Activated CD4-positive, alpha-beta T cell treated with anti-CD3 and anti-CD28 coated beads, Interleukin-2, amount 50 U/mL, for 1 hour (primary cell): ENCODE measurements at places on chromosomes 11 and 22.
A peak's percentile ranks its signal among the peaks of the same experiment; 100 is the strongest.

- DNase-seq: no peak
These were observed 97.8 kb downstream of the OSBP2 start for GRCh38 chr22:30792456-30792855.

- DNase-seq: no peak
These were observed 458 bp downstream of the RTN4R start for GRCh38 chr22:20267441-20268278.

- no peak for DNase-seq
These were observed 1.2 kb downstream of the GUCD1 start for GRCh38 chr22:24553597-24554312.

- no peak for DNase-seq
These were observed 136.3 kb downstream of the ETS1 start for GRCh38 chr11:128450882-128451651.

GRCh38 chr11:67387069-67387468 is 4.7 kb upstream of the RAD9A start:
- DNase-seq: no peak

DNA sequence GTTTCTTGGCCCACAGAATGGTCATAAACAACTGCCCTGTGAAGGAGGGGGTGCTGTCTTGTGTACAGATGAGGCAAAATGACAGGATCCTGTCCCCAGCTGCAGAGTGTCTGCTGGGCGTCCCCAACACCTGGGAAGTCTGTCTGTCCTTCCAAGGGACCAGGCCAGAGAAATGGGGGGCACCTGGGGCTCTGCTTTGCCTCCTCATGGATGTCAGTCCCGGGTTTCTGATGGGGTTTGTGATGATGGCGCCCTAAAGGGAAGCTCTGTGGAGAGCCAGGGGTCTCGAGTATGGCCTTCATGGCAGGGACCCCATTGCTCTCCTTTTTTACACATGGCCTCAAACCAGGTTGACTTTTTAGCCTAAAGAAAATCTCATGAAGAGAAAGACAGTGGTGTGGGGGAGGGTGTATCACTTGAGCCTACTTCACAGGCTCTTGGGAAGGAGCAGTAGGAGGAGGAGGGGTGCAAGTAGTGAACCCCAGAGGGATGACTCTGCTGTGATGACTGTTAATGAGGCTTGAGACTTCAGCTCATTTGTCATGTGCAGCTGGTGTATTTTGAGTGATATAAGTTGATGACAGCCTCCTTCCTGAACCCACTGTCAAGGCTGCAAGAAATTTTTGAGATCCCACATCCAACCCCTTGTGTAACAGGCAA is 40.6 kb upstream of the TUB start:
- DNase-seq: no peak

- no peak for DNase-seq
These were observed 51.8 kb upstream of the SLC36A4 start for GRCh38 chr11:93249459-93250220.

DNA sequence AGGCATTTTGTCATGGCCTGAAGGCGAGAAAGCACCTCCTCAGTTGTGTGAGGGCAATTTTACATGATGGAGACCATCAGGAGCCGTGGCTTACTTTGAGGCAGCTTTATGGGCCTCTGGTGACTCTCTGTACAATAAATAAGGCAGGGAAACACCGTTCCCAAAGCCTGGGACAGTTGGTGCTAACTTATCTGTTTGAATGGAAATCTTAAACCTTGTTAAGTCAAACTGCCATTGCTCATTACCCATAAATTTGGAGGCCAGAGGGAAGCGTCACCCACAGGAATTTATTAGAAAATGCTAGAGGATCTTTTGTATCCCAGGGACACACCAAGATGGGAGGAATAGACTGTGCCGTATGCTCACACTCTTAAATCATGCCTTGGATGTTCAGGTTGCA is 1156.9 kb downstream of the BRD1 start:
- no peak for DNase-seq

DNA sequence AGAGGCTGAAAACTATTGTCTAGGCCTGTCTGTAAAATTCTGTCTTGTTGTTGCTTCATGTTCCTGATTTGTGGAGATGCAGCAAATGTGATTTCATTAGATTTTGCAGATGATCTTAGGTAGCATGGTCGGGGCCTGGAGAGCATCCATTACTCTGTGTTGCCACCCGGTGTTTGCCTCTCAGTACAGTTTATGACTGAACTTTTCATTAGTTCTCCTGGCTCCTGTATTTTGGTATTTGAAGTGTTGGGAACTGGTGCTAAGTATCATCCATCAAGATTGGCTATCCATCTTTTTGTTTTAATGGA is 7.7 kb downstream of the YWHAH start:
- DNase-seq: no peak

DNA sequence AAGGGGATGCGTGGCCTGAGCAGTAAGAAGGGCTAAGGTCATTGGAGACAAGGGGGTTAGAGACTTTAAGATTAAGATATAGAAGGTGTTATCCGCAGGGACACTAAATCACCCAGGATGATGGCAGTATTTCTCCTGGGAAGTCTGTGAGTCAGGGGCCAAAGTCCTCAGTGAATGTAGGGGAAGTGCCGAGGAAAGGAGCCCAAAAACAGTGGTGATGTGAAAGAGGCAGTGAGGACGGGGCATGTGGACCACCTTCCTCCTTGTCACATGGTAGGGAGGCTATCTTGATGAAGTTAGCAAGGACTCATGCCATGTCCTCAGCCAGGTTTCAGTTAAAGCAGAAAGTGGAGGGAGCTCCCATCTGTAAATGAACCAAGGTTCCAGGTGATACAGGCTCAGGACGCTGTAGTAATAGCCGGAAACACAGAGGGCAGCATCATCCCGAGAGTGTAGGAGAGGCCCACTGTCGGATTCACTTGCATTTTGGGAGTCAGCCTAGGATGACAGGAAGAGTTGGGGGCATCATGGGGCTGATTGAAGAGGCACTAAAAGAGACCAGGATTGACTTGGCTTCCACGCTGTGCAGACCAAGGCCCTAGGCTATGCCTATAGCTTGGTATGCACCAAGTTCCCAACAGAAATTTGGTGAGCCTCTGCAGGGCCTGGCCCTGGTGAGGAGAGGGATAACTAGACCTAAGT is 33.5 kb downstream of the WEE1 start:
- DNase-seq: no peak

- DNase-seq: no peak
These were observed 11.6 kb downstream of the PRR33 start for GRCh38 chr11:1879941-1880720.

DNA sequence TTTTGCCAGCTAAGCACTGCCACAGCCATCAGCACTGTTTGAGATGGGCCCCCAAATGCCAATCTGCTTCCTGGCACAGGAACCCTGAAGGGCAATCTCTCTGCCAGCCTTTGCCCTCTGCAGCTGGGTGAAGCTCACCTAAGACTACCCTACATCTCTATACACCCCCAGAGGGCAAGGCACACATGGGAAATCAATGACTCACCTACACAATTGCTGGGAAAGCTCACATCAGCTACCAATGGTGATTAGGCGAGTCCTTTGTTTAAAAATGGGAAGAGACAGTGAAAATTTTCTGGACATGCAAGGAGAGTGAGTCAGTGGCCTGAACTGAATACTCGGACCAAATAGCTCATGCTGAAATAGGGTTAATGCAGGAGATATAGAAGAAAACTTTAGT is 12.6 kb upstream of the PRDM11 start:
- no peak for DNase-seq

DNA sequence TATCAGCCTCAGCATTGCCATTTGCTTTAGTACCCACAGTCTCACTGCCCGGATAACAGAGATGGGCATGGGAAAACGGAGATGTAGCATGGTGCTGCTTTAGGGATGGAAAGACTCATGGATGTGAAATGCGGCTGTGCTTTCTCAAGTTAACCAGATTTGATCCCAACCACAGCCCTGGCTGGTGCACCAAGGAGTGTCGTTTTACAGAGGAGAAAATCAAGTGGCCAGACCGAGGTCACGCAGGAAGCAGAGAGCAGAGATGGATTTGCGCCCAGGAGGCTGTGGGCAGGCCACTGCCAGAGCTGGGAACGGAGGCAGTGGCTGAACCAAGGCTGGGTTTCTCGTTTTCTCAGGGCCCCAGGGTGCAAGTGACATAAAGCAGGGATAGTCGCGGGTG is 9.0 kb downstream of the MB start:
- DNase-seq: no peak

DNA sequence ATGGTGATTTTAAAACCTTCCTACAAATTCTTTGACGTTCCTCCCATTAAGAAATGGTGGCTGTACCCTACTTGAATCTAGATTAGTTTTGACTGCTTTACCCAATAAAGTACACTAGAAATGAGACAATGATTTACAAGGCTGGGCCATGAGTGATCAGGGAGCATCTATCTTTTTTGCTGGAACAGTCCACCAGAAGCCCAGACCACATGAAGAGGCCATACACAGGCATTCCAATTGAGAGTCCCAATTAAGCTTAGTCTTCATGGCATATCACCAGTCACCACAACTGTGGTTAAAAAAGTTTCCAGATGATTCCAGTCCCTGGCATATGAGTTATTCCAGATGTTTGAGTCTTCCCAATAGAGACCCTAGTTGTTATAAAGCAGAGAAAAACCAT is 39.5 kb downstream of the FAM76B start:
- DNase-seq: no peak

DNA sequence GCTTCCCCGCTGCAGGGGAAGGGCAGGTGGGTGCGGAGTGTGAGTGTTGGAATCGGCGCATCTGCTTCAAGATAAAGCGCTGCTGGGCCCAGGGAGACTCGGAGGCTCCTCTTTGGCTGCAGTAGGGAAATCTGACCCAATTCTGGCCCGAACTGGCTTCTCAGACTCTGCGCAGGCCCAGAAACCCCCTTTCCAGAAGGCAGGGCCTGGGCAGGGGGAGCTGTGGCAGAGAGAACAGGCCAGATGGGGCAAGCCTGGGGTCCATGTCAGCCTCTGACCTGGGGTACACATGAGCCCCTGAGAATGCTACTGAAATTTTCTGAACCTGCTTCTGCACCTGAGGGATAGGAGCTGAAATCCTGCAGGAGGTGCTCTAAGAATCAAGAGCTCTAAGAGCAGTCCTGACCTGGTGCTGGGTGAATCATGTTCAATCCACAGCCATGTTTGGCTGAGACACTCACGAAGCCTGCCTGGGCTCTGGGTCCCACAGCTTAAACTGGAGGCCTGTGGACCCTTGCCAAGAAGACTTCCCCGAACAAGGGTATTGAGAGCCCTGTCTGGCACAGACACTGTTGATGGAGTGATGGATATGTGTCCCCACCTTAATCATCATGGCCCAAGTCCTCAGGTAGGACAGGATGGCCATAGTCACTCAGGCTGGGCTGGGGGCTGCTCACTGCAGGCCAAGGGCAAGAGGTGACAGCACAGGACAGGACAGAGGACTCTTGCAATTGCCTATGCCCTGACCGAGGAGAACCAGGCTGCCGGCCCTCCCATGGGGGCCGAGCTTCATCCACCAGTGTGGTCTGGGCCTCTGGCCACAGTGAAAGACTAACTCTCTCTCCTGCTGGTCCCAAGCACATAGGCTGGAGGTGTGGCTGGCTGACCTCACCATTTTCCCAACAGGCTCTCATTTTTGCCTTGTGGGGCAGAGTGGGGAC is 6.9 kb downstream of the RAB3IL1 start:
- no peak for DNase-seq

DNA sequence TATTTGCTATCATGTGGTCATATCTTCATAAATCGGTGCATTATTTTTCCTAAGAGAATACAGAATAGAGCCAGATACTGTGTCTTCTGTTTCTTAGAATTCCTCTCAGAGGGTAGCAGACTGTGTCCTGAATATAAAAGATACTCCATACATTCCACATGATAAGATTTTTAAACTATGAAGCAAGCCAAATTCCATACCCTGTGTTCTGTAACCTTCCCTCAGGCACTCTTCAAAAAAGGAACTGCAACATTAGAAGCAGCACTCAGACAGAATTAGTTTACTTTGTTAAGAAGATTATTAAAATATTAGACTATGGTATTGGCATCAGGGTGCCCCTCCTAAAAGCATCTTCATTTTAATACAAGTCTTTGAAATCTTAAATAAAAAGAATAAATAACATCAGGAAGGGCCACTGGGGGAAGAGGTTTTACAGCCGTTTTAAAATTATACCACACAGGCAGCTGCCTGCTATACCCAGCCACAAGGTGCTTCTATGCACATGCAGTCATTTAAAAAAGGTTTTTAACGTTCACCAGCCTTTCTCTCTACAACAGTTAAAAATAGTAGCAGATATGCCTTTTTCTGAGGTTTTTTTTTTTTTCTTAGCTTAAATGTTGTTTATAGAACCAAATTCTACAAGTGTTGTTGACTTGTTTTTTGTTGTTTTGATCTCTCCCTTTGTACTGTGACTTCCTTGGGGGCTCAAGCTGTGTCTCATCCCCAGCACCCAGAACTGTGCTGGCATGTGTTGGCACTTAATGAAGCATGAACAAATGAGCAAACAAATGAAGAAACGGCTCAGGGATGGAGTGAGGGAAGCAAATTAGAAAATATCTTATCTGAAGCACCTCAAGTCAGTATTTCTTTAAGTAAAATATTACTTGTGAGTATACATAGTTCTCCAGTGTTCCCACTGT is 54.7 kb upstream of the CCDC89 start:
- no peak for DNase-seq

- no peak for DNase-seq
These were observed 21.3 kb upstream of the MYH9 start for GRCh38 chr22:36409056-36409455.

DNA sequence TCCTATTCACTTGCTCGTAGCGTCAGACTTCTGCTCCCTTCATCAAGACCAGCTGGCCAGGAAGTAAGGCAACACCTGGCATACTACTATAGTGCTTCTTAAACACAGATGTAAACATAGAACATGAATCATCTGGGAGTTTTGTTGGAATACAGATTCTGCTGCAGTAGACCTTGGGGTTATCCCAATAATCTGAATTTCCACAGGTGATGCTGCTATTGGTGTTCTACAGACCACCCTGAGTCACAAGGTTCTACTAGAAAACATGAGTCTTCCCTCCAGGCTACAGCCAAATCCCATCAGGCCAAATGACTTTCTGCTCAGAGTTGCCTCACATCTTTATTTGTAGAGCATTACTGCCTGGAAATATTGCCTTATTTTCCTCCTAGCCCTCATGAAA is 175.2 kb downstream of the NELL1 start:
- DNase-seq: no peak

DNA sequence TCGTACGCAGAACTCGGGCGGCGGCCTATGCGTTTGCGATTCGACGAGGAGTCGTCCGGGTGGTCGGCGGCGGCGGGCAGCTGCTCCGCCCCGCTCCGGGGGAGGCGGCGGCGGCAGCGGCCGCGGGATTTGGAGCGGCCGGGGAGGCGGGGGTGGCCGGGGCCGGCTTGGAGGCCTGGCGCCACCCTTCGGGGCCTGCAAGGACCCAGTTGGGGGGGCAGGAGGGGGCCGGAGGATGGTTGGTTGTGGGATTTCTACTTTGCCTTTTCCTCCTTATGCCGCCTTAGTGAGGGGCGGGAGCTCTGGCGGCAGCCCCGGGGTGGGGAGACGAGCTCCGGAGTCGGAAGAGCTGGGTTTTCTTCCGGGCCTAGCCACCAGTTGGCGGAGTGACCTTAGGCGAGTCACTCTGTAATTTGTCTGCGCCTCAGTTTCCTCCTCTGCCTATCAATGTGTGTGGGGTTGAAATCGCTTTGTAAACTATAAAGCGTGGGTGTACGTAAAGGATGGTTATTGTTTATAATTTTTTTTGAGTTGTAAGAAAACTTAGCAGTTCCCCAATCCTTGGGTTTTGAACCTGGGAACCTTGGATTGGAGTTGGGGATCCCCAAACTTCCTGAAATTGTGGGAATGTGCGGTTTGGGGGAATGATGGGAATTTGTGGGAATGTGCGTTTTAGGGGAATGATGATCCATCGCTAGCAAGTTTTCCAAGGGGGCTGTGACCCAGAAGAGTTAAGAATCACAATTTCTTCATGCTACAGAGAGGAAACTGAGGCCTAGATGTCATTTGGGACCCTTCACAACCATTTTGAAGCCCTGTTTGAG is 679 bp downstream of the TUG1 start:
- DNase-seq: peak; percentile 32
